Thoracic aorta (tissue), 2 donors: ENCODE measurements at places on chromosomes 3 and 15.
A peak's percentile ranks its signal among the peaks of the same experiment; 100 is the strongest.

DNA sequence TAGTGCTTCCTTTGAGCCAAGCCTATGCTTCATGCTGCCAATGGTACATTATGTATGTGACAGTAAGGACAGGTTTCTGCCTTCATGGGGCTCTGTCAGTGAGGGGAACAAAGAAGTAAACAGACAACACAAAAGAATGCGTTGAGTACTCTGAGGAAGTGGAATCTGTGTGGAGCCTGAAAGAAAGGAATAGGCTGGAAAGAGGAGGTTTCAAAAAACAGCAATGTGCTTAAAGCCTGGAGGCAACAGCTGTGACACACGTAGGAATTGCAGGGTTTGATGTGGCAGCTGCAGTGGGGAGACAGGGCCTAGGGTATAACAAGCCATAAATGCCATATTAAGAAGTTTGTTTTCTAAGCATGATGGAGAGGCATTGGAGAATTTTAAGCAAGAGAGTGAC is 316.7 kb downstream of the CLSTN2 start:
- DNase-seq: no peak

- no peak for DNase-seq
Observed at GRCh38 chr3:136141891-136142290, 54.2 kb downstream of the MSL2 start.

- no peak for DNase-seq
Observed at GRCh38 chr3:117130222-117130621, 420.6 kb downstream of the TUSC7 start.

DNA sequence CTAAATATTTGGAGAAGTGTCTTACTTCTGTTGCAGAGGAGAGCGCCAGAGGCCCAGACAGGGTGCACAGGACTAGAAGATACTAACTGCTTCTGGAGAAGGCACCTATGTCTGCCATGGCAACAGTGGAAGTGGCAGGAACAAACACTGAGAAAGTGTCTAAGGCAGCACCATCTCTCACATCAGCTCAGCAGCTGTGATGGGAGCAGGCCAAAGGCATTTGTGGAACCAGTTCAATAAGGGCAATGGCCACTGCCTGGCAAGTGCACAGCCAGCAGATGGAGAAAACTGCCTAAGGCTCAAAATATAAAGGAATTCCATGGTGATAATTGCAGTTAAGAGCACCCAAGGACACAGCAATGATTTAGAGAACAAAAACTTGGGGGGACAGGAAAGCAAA is 563.0 kb upstream of the CCDC54 start:
- no peak for DNase-seq

- DNase-seq: no peak
Observed at GRCh38 chr3:126551839-126552687, 6.7 kb downstream of the C3orf22 start.

- DNase-seq: no peak
Observed at GRCh38 chr15:98712845-98713584, 64.7 kb downstream of the IGF1R start.

DNA sequence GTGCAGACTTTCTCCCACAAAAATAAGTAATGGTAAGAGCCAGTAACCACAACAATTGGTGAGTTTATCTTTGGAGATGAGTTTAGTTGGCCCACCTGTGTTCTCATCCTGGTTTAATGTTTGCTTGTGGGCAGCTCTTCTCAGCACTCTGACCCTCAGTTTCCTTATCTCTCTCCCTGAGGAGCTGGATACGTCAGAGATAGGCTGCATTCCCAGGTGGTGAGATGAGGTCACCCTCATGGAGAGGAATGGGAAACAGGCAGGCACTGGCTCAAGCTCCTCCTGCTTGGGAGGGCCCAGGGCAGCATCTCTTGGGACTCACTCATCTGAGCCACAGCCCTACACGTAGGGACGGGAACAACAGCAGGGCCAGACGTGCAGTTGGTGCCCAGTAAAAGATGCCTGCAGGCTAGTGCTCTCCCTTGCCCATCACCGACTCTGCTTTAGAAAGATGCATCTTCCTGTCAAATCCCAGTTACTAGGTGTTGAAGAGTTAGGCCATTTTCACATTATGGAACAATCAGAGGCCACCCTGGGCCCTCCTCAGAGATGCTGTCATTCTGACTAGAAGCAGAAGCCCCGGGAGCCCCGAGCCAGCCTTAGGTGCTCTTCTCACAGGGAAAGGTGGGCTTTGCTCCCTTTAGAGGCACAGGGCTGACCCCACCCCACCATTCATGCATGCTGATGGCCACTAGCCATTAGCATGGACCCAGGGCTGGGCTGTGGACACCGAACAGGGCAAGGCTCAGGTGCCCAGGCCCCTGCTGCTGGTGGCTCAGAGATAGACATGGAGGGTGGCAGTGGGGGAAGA is 59.7 kb downstream of the GRIP2 start:
- DNase-seq: no peak

DNA sequence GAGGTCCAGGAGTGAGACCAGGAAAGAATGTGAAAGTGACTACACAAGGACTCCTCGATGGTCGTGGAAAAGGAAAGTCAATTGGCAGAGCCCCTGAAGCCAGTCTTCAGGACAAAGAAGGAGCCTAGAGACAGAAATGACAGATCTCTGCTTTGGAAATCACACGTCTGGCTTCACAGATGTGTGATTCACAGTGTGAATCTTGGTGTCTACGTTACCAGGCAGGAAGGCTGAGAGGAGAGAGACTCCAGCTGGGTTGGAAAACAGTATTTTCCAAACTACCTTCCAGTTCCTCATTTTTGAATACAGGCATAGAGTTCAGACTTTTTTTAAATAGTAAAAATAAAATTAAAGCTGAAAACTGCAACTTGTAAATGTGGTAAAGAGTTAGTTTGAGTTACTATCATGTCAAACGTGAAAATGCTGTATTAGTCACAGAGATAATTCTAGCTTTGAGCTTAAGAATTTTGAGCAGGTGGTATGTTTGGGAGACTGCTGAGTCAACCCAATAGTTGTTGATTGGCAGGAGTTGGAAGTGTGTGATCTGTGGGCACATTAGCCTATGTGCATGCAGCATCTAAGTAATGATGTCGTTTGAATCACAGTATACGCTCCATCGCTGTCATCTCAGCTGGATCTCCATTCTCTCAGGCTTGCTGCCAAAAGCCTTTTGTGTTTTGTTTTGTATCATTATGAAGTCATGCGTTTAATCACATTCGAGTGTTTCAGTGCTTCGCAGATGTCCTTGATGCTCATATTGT is 6.0 kb downstream of the CCR2 start:
- DNase-seq: no peak

GRCh38 chr3:42088803-42089530 is 2.2 kb upstream of the TRAK1 start:
- DNase-seq: no peak

- no peak for DNase-seq
Observed at GRCh38 chr15:42994546-42994945, 74.0 kb upstream of the TTBK2 start.

- DNase-seq: no peak
Observed at GRCh38 chr3:120102674-120103073, 8.4 kb upstream of the GSK3B start.

GRCh38 chr3:161413127-161413854 is 42.0 kb upstream of the SPTSSB start:
- DNase-seq: peak; percentile 7

- DNase-seq: no peak
Observed at GRCh38 chr15:52306270-52306669, 10.7 kb upstream of the MYO5C start.

GRCh38 chr3:173970281-173970680 is 572.7 kb downstream of the NLGN1 start:
- no peak for DNase-seq

DNA sequence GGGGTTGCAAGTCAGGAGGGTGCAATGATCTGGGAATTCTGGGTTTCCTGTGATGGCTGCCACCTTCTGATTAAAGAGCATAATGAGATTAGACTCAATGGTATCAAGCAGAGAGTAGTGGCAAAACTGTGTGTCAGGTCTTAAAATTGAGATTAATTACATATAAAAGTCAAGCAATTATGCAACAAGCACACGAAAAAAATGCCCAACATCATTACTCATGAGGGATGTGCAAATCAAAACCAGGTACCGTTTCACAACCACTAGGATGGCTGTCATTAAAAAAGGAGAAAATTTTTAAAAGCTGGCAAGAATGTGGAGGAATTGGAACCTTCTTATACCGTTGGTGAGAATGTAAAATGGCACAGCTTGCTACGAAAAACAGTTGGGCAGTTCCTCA is 205.0 kb downstream of the OSBPL10 start:
- DNase-seq: no peak

DNA sequence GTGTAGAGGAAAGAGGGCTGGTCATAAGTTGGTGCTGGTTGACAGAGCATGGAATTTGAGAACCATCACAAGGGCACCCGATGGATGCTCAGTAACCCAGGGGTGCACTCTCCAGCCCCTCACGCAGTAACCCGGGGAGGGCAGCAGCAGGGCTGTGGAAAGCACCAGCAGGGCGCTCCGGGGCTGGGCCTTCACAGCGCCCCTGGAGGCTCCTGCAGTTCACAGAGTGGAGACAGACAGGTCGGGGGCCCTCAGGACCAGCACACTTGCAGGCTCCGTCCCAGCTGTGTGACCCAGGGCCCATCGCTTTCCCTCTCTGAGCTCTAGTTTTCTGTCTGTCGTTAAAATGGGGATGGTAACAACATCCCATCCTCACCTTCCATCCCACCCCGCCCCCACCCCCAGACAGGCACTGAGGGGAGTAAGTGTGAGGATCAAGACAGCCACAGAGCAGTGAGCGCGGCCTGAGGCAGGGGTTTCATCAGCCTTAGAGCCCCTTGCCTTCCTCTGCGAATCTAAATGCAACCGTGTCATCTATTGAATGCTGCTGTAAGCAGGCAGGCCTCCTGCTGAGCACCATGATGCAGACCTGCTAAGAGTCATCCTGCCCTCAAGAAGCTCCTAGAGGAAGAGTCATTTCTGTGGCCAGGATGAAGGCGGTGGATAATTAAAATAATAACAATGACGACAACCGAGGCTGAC is 90.2 kb upstream of the LINGO1 start:
- no peak for DNase-seq

DNA sequence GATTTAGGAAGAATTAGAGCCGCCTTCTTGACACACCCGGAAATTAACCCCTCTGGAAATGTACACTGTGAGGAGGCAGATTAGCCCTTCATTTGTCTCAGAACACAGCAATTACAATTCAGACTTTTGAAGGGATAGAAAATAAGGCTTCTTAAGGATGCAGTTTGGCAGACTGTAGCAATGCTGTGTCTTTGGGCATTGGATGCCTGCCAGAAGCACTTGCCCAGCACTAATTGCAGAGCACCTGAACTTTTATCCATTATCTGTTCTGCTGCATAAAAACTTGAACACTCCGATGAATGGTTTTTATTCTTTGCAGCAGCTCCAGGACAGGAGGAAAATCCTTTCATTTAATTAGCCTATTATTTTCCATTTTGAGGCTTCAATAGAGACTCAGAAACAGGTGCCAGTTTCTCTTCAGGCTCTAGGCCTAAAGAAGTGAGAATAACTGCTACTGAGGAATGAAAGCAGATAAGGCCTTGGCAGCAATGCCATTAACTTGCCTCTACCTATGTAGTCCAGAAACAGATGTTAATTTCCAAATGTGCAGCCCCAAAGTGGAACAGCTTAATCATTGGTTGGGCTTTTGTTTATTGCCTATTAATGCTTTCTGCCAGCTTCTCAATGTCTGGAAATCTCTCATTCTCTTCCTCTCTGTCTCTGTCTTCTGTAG is 418.5 kb downstream of the NSUN3 start:
- no peak for DNase-seq

DNA sequence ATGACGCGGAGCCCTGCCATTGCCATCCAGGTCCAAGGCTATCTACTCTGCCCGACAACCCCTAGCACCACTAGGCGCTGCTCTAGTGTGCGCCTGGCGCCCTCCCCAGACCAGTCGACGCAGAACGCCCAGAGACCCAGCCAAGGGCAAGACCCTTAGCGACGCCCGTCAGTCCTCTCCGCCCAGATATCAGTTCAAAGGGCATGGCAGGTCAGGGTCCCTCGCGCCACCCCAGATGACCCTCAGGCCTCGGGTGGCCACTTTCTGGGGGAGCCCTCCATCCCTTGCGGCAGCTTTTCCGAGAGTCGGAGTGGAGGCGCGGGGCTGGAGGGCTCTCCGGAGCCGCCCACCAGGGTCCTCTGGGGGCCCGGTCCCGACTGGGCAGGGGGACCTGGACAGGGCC is 371 bp upstream of the CLSTN2 start:
- DNase-seq: no peak

- DNase-seq: no peak
Observed at GRCh38 chr3:196235452-196236122, 19.3 kb downstream of the SLC51A start.

DNA sequence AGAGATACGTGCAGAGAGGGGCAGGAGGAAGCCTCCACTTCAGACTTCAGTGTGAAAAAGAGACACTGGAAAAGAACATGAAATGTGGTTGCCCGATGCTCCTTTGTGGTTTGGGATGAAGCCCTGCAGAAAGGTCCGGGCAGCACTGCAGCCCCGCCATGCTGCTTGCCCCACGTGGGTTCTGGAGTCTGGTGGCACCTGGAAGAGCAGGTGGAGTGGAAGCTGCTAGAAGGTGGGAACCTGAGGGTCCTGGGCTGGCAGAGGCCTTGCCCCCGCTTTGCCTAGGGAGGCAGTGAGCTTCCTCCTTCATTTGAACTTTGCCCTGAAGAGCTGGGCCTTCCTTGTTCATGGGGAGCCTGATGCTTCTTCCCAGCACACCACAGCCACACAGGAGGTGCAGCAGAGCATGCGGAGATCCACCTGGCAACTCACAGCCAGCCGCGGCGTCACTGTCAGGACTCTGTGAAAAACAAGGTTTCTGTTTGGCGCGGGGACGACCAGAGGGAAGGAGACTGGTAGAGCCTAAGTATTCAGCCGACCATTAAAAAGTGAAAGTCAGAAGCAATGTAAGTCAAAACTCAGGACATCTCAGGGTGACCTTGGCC is 59.0 kb downstream of the APBA2 start:
- no peak for DNase-seq

- DNase-seq: no peak
Observed at GRCh38 chr3:50550079-50550736, 17.3 kb downstream of the C3orf18 start.

GRCh38 chr3:135549928-135550494 is 415.5 kb upstream of the PPP2R3A start:
- no peak for DNase-seq

GRCh38 chr3:130705501-130705900 is 41.1 kb downstream of the PIK3R4 start:
- DNase-seq: no peak

- no peak for DNase-seq
Observed at GRCh38 chr3:157767607-157768006, 264.4 kb upstream of the VEPH1 start.

DNA sequence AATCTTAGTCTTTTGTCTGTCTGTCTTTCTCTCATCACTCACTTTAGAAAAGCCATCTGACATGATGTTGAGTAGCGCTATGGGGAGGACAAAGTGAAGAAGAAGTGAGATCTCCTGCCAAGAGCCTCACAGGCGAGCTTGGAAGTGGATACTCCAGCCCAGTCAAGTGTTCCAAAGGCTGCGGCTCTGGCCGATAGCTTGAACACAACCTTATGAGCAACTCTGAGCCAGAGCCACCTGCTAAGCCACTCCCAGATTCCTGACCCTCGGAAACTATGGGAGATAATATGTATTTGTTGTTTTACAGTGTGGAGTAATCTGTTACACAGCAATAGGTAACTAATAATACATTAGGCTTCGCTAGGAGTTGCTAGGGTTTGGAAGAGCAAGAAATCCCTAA is 76.2 kb downstream of the MB21D2 start:
- no peak for DNase-seq

GRCh38 chr3:17775073-17775472 is 32.6 kb upstream of the TBC1D5 start:
- no peak for DNase-seq

GRCh38 chr3:105365081-105365390 is 1.7 kb upstream of the ALCAM start:
- no peak for DNase-seq

GRCh38 chr3:43286841-43287499 is 630 bp downstream of the SNRK start:
- DNase-seq: no peak
